CD4-positive, alpha-beta T cell treated with Interleukin-12 subunit alpha and Interleukin-12 subunit beta, for 1 hour (primary cell): ENCODE measurements at places on chromosomes 7 and 10.

- no peak for DNase-seq
These were observed 112.5 kb downstream of the SVIL start for GRCh38 chr10:29522061-29522855.

DNA sequence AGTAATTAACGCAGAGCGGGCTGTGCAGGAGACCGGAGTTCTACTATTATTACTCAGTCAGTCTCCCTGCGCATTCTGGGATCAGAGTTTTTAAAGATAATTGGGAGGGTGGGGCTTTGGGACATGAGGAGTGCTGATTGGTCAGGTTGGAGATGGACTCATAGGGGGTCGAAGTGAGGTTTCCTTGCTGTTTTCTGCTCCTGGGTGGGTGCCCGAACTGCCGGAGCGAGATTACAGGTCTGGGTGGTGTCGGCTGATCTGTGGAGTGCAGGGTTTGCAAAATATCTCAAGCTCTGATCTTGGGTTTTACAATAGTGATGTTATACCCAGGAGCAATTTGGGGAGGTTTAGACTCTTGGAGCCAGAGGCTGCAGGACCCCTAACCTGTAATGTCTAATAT lies 3.9 kb upstream of the LRRC27 start:
- no peak for DNase-seq

DNA sequence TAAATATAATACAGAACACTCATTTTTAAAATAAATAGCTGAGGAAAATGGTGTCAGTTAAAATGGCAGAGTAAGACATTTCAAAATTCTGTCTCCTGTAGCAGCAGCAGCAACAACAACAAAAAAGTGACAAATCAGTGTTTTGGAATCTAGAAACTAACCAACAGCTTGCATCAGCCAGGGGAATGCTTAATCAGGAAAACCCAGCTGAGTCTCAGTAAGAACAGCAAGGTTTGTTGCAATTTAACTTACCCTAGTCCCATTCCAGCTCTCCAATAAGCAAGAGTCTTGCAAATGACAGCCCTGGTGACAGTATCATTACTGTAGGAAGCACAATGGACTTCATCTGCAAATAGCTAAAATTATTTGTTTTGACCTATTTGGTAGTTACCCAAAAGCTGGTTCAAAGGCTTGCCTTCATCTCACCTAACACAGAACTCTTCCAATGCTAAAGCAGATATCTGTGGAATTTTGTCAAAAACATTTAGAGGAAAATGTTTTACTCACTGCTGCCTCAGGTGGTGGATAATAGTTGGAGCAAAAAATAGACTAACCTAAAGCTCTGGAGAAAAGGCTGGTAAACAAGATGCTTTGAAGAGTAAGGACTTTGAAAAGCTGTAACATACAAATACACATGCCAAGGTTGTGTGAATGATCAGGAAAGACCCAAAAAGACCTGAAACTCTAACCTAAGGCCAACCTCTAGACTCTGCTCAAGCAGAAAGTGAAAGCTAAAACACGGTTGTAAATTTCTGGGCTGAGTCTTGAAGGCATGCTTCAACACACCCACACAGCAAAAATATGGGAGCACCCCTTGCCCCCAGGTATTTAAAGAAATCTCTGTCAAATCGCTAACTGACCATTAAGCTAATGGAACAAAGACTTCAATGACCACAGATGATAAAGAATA lies 9.9 kb upstream of the ARHGAP22 start:
- no peak for DNase-seq

- DNase-seq: peak; percentile 5
These were observed 8.6 kb downstream of the CALN1 start for GRCh38 chr7:72403458-72404076.

GRCh38 chr7:73674468-73675124 lies 7.0 kb downstream of the VPS37D start:
- no peak for DNase-seq

GRCh38 chr10:16271571-16271970 lies 165.2 kb upstream of the PTER start:
- DNase-seq: no peak

DNA sequence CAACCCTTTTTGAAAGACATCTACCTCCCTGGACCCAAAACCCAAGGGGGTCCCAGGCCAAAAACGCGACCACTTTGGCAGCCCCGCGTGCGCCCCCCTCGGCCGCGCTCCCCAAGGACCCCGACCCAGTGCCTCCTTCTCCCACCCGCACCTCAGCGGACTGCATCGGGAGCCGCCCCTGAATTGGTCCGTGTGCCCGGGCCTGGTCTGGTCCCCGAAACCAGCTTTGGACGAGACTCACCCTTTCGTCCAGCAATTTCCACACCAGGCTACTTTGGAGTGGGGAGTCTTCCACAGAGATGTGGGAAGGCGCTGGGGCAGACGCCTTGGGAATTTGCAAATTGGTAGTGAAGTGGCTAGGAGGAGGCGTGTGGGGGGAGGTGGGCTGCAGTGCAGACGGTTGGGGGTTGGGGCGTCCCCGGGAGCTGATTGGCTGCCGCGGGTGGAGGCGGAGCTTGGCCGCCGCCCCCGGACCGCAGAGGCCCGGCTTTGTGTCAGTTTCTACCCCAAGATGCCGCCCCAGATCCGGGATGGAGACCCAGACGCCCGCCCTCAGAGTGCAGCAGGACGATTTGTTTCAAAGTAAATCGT lies 16.9 kb downstream of the TCAF1 start:
- no peak for DNase-seq

- DNase-seq: peak; percentile 50
These were observed 45.5 kb upstream of the TARP start for GRCh38 chr7:38318803-38319416.

- DNase-seq: no peak
These were observed 31.6 kb upstream of the ANK3 start for GRCh38 chr10:60420991-60421894.
